Fibroblast of villous mesenchyme (primary cell): ENCODE measurements at places on chromosomes 3 and 15. TPM values are rescaled to one million over a fixed set of nuclear protein-coding genes. Genes with fewer than 3 reads are reported as not detected.

- no peak for DNase-seq
Observed at GRCh38 chr15:79025201-79025600, 65.4 kb downstream of the RASGRF1 start.

The POLQ gene
- total RNA-seq: 6.4 and 6.9 TPM in 2 replicates

DNA sequence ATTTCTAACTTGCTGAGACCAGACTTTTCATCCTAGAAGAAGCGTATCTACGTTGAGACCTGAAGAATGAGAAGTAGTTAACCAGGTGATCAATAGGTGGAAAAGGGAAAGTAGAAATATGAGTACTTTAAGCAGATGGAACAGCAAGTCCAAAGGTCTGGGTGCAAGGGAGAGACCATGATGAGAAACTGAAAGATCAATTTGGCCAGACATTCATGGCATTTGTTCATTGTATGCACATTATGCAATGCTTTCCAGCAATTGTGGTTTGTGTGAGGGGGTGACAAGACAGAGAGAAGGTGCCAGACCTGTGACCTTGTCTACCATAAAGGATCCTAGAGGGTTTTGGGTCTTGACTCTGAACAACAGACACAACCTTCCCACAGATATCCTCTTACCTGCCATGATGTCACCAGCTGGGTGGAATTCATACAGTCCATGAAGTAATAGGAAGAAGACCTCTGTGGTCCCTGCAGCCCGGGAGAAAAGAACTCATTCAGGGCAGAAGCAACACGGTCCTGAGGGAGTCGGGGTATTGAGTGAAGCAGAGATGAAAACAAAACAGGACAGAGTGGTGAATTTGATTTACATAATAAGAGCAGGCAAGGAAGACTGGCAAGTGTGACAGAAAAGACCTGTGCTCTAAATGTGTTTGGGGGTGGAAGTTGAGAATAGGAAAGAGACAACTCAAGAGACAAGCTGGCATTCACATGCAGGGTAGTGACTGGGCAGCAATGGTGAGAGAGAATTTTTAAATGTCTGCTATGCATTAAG, 63.4 kb upstream of the PSMD6 start:
- DNase-seq: no peak

GRCh38 chr15:75232826-75233503, 25.2 kb upstream of the GOLGA6C start:
- no peak for DNase-seq

The TERC gene
- total RNA-seq: 168 and 175 TPM in 2 replicates

DNA sequence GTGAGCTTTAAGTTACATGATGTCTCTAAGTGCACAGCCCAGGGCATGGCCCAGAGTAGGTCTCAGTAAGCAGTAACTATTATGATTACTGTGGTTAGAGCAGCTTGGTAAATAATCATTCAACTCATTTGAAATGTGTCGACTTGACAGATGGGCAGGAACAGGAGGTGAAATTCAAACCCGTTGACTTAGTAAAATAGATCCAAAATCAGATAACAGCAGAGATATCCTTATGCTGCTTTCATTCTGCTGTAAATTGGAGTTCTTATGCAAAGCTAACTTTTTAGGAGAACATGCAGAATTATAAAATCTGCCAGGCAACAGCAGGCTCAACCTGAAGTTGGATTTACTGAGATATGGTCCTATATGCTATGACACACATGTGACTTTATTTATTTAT, 118.7 kb upstream of the KLHL25 start:
- DNase-seq: no peak

The GUCA1C gene
- total RNA-seq: not detected in 2 replicates

The PLD1 gene
- total RNA-seq: 18.0 and 19.4 TPM in 2 replicates

DNA sequence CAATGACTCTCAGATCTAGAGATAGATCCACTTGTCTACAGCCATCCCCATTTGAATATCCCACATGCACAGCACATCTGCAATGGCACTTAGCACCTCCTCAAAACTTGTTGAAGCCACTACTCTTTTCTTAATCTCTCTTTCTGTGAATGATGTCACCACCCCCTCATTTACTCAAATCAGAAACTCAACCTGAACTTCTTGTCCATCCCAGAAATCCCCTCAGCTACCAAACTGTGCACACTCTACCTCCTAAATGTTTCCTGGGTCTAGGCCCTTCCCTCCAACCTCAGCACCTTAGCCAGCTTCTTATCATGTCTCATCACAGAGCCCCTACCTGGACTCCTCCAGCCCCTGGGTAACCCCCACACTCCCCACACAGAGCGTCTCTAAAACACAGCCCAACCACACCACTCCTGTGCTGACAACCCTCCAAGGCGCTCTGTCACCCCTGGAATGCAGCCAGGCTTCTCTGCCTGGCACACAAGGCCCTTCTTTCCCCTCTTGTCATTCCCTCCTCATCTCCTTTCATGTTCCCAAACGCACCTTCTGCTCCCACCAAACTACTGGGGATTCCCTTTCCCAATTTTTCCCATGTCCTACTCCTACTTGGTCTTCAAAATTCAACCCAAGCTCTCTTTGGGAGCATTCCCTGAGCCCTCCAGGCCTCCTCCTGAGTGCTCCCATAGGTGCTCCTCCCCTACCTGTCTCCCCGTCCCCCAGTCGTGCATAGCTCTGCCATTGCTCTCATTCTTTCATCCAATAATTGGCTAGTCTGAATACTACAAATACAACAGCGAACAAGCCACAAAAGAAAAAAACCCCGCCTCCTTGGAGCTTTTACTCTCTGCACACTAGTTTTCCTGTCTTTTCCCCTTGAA, 39.8 kb upstream of the ZBTB38 start:
- DNase-seq: no peak
